ENCODE measurements at places on chromosomes 1 and 21.

- no peak for DNase-seq
Observed at GRCh38 chr1:42587753-42588152, 70.5 kb upstream of the PPIH start.

- no peak for DNase-seq
Observed at GRCh38 chr1:101298663-101299062, 61.8 kb downstream of the S1PR1 start.

- DNase-seq, result no peak
Observed at GRCh38 chr1:85734931-85735330, 26.7 kb upstream of the ZNHIT6 start.

DNA sequence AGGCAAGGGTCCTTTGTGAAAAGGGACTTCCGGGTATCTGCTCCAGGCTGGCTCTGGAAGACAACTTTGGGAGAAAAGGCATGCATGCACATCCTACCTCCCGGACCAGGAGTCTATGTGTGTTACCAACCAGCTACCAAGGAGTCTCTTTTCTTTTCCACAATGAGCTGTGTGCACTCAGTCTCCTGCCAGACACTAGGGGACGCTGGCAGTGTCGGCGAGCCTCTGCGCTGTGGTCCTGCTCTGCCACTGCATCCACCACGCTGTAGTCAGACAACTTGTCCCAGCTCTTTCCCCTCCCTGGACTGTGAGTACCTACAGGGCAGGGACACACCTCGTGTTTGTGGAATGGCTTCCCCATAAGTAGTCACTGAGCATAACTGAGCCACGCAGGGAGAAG is 5.1 kb upstream of the SSR2 start:
- no peak for DNase-seq

GRCh38 chr1:156627313-156627880 is 8.2 kb downstream of the HAPLN2 start:
- no peak for DNase-seq

GRCh38 chr1:220441211-220441610 is 86.7 kb upstream of the MARK1 start:
- DNase-seq, result no peak

DNA sequence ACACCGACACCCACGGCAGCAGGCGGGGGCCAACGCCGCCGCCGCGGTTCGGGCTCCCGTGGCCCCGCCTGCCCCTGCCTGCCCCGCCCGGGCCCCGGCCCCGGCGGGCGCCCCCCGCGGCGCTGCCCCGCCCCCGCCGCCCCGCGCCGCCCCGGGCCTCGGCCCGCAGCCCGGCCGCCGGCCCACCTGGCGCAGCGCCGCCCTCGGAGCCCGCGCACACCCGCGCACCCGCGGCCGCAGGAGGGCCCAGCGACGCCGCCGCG is at the start of gene WNT3A:
WNT3A (plus strand) TSS at position 213 of the 263 bp plus-strand sequence. CDS start 131 bp downstream, outside the sequence.
- DNase-seq, result no peak

- DNase-seq, result no peak
Observed at GRCh38 chr21:17340081-17340480, 172.8 kb upstream of the CXADR start.

DNA sequence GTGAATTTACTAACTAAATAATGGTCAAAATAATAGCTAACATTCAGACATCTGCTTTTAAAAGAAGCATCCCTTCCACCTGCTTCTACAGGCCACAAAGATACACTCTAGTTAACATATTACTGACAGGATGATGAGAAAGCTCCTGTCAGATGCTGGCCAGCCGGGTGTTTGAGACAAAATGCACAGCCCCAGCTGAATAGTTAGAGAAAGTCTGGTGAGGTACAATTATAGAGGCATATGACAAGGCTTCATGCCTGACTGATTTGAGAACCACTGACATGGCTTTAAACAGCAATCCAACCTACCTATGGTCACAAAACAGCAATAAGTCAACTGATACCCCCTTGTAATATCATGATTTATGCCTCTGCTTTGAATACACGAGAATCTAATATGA is 137.0 kb downstream of the DENND1B start:
- no peak for DNase-seq

DNA sequence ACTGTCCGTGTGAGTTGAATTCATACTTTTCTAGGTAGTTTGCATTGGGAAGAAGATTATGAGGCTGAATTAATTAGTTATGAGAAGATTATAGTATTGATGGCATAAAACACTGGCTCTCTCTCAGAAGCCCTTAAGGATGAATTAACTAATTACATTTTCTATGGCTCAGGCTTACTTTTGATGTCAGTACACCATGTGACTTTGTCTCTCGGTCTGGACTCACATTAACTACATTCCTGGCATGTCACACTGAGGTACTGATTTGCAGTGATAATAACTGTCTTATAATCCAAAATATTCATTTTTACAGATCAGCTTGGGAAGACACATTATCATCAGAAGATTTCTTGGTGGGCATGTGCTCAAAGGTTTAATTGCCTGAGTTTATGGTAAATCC is 362.2 kb downstream of the ZP4 start:
- no peak for DNase-seq

- no peak for DNase-seq
Observed at GRCh38 chr1:200172311-200172710, 144.8 kb downstream of the NR5A2 start.

DNA sequence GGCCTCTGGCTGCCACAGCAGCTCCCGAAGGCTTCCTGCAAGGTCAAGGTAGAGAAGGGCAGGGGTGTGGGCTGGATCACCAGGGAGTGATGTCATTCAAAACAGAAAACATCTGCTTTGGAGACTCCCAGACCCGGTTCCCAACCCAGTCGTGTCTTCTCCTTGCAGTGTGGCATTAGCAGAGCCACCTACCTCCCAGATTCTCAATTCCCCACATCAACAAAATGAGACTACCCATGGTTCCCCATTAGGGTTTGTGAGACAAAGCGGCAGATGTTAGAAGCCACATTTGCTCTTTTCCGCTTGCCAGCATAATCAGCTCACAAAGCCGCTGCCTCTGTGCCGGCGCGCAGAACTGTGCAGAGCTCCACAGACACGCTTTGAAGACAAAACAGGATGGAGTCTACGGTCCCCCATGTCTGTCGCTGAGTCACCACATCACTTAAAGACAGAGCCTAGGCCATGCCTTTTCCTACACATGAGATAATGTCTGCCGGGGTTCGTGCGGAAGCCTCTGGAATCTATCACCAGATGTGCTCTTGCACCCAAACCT is 12.5 kb downstream of the KIF17 start:
- no peak for DNase-seq

GRCh38 chr1:202146993-202147392 is 2.5 kb upstream of the ARL8A start:
- DNase-seq, result no peak

GRCh38 chr21:22965455-22966135 is 1967.4 kb downstream of the NCAM2 start:
- DNase-seq, result no peak

DNA sequence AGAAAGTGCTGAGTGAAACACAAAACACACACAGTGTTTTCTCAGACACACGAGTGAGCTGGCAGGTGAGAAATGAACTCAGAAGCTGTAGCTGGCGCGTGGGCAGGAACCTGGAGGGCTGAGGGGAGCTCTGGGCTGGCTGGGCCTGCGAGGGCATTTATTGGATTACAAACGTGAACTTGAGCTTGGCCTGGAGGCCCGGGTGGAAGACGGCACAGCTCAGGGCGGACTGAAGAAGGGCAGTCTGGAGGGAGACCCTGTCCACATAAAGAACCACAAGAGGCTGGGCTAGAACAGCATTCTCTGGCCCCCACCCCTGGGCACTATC is 52.1 kb upstream of the ADARB1 start:
- DNase-seq, result no peak
